Pons (tissue), 1 donor: ENCODE measurements at places on chromosomes 1 and 21.

GRCh38 chr1:243910607-243911006 lies 60.6 kb upstream of the AKT3 start:
- DNase-seq: peak; percentile 64

DNA sequence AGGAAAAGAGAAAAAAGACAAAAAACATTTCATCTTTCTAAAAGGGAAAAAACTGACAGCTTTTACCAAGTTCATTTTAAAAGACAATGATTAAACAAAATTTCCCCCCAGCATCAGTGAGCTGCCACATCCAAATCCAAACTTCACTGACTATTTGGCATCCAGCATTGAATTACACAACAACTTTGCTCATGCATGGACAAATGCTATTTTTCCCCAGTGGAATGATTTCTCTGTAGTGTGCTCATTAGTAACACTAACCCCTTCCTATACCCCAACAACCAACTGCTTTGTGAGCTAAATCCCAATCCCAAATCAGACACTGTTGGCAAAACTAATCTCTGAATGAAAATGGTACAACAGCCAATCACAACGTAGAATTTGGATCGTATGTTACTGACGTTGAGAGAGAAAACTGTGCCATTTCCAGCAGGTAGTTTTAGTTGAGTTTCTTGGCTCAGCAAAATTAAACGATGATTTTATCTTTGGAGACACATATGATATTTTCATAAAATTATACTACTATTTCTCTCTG lies 37.9 kb downstream of the PIK3R3 start:
- DNase-seq: no peak

DNA sequence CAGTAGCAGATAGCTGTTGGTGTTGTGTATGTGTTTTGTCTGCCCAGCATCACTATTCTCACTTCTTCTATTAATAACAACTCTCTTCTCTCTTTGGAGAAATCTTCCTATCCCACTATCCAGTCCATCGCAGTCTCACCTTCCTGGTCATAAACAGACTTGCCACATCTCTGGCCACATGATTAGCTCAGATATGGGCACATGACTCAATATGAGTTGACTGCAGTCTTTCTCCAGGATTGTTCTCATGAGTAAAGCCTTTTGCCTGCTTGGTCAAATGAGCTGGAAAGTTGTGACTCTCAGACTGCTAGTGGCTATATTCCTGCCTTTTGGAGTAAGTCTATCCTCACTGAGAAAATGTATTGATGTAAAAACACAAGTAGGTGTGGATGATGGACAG lies 32.9 kb upstream of the TADA1 start:
- DNase-seq: no peak

GRCh38 chr1:54582566-54583306 lies 34.7 kb downstream of the ACOT11 start:
- no peak for DNase-seq

- no peak for DNase-seq
Observed at GRCh38 chr21:33286076-33286475, 19.9 kb downstream of the IL10RB start.

DNA sequence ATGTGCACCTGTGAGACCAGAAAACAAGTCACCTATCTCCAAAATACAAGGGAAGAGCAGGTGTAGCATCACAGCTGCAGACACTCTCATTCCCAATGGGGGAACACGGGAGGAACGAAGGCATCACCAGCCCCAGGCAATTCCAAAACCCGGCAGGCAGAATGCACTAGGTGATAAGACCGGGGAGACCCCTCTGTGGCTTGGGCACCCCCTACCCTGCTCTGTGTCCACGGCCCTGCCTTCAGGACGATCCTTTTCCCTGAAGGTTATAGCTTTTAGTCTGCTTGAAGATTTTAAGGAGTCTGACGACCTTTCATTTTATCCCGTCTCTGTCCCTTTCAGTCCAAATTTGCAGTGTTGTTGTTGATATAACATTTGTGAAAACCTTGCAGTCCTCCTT lies 19.2 kb downstream of the TRPM2 start:
- no peak for DNase-seq
